ENCODE measurements at places on chromosomes 6 and 20.

GRCh38 chr20:60446267-60447111 lies 488.3 kb downstream of the CDH26 start:
- H3K27me3 ChIP-seq = no peaks in the 10 kb centered on the region
- no peaks in the 10 kb centered on the region for H3K36me3 ChIP-seq
- DNase-seq = no peak
- peaks cover 9% of the 10 kb centered on the region for H3K4me1 ChIP-seq

DNA sequence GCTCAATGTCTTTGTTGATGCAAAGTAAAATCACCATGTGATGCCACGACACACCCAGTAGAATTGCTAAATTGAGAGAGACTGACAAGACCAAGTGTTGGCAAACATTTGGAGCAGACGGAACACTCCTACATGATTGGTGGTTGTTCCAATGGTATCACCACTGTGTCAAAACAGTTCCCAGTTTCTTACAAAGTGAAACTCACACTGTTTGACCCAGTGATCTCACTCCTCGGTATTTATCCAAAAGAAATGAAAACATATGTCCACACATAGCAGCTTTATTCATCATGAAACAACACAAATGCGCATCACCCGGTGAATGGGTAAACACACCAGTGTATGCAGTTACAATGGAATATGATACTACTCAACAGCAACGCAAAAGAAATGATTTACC lies 74.0 kb upstream of the SULF2 start:
- H3K36me3 ChIP-seq = no peaks in the 10 kb centered on the region
- H3K27ac ChIP-seq = no peak overlapping the region
- DNase-seq = no peak
- H3K4me3 ChIP-seq = no peak overlapping the region

DNA sequence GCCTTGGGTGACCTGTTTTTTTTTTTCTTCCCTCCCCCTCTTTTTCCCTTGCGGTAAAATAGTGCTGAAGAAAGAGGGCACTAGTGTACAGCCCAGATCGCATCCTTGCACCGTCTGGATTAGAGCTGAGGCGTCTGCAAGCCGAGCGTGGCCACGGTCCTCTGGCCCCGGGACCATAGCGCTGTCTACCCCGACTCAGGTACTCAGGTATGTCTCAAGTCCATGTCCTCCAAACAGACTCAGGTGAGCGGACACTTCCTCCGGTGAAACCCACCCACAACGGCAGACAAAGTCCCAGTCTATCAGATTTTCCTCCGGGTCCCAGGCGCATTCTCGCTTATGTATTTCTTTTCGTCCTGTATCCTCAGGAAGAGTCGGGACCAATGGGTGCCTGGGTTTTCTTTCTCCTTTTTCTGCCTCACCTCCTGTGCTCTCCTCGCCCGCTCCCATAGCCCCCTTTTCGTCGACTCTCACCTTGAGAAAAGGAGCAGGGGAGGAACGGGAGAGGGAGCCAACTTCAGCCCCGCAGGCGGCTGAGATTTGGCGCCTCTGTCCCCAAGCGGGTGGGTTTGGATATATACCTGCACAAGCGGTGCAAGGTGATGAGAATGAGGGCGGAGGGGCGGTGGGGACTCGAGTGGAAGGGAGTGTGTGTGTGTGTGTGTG lies 1.1 kb upstream of the GRM1 start:
- H3K27me3 ChIP-seq = peaks cover 15% of the 10 kb centered on the region
- no peak overlapping the region for H3K4me3 ChIP-seq
- H3K36me3 ChIP-seq = no peaks in the 10 kb centered on the region
- DNase-seq = no peak

- H3K27me3 ChIP-seq = peaks cover 2% of the 10 kb centered on the region
- no peak for DNase-seq
- H3K4me3 ChIP-seq = no peak overlapping the region
- no peaks in the 10 kb centered on the region for H3K4me1 ChIP-seq
- H3K36me3 ChIP-seq = no peaks in the 10 kb centered on the region
- no peak overlapping the region for H3K27ac ChIP-seq
These were observed 137.3 kb downstream of the TMEM200A start for GRCh38 chr6:130503146-130503545.

GRCh38 chr20:10636326-10636818 lies 37.4 kb downstream of the JAG1 start:
- no peaks in the 10 kb centered on the region for H3K4me1 ChIP-seq
- H3K4me3 ChIP-seq = no peak overlapping the region
- H3K27me3 ChIP-seq = no peaks in the 10 kb centered on the region
- no peaks in the 10 kb centered on the region for H3K36me3 ChIP-seq

DNA sequence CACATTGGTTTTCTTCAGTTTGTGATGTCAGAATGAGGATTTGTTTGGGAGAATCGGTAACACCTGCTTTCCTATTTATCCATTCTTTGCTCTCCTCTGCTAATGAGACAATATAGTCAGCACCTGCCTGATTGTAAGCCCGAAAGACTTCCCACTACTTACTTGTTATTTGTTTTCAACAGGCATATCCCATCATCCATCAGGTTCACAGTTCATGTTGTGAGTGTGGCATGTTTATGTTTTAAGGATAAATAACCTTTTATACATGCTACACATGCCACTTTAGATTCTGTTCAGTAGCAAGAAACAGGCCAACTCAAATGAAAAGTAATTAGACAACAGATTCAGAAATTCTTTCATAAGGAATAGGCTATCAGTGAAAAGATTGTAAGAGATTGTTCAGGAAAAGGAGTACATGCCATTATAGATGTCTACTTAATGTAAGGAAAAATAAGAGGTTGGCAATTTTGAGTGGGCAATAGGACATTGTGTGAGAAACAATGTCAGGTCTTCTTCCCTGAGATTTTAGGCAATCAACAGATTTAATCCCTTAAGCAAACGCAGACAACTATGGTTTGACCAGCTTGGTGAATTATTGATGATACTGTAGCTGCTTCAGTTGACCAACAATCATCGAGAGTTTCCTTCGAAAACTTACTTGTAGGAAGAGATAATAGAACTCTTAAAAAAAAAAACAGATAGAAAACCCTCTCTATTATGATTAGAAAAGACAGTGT lies 7.9 kb upstream of the GPRC6A start:
- no peaks in the 10 kb centered on the region for H3K36me3 ChIP-seq
- no peaks in the 10 kb centered on the region for H3K4me1 ChIP-seq
- no peak for DNase-seq
- H3K27ac ChIP-seq = no peak overlapping the region

GRCh38 chr6:89273816-89274215 lies 41.3 kb downstream of the GABRR2 start:
- peaks cover 2% of the 10 kb centered on the region for H3K27me3 ChIP-seq
- no peaks in the 10 kb centered on the region for H3K4me1 ChIP-seq
- DNase-seq = no peak
- no peak overlapping the region for H3K27ac ChIP-seq

- DNase-seq = no peak
- no peak overlapping the region for H3K4me3 ChIP-seq
- no peak overlapping the region for H3K27ac ChIP-seq
These were observed 10.3 kb downstream of the ZNF337 start for GRCh38 chr20:25686081-25687067.

GRCh38 chr20:4613718-4614620 lies 107.7 kb upstream of the PRND start:
- H3K27ac ChIP-seq = no peak overlapping the region
- H3K36me3 ChIP-seq = no peaks in the 10 kb centered on the region
- H3K4me1 ChIP-seq = peaks cover 7% of the 10 kb centered on the region
- DNase-seq = peak; percentile 79
- H3K27me3 ChIP-seq = no peaks in the 10 kb centered on the region

DNA sequence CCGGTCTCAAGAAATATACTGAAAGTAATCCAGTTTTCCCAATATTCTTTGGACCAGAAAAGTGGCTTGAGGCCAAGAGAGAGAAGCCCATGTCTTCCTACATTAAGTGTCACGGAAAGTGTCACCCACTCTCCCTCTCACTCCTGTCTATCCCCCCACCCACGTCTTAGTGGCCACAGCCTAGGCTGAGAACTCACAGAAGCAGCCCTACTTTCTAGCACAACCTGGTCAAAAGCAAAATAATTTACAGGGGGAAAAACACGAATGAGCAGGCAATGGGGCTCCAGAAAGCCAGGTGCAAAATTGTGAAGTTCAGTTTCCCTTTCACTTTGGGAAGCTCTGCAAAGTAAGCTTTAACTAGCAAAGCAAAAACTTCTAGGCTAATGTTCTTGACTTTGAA lies 118.0 kb downstream of the OPRM1 start:
- DNase-seq = peak; percentile 35
- no peaks in the 10 kb centered on the region for H3K27me3 ChIP-seq
- peak overlapping the region; percentile 78 for H3K27ac ChIP-seq
- peaks cover 31% of the 10 kb centered on the region for H3K4me1 ChIP-seq
- peak overlapping the region; percentile 77 for H3K4me3 ChIP-seq
- H3K36me3 ChIP-seq = peaks cover 37% of the 10 kb centered on the region

GRCh38 chr20:56371977-56372376 lies 13.2 kb downstream of the FAM210B start:
- H3K27me3 ChIP-seq = no peaks in the 10 kb centered on the region
- peaks cover 22% of the 10 kb centered on the region for H3K4me1 ChIP-seq
- DNase-seq = no peak
- no peak overlapping the region for H3K27ac ChIP-seq

DNA sequence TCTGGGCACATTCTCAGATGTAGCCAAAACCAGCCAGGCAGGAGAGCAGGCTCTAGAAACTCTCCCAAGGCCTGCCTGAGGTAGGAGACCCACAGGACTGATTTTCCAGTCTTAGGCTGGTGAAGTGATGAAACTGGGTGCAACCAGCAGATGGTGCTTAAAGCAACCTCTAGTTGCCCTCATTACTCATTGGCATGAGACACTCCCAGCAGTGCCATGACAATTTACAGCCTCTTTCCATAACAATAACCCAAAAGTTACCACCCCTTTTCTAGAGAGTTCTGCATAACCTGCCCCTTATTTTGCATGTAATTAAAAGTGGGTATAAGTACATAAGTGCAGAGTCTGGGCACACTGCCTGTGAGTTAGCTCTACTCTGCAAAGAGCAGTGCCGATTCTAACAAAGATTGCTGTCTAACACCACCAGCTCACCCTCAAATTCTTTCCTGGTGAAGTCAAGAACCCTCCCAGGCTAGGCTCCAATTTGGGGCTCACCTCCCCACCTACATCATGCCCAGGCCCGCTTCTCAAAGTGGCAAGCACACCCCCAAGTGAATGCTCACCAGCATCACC lies 14.4 kb upstream of the GPR6 start:
- no peaks in the 10 kb centered on the region for H3K27me3 ChIP-seq
- H3K27ac ChIP-seq = no peak overlapping the region
- H3K4me3 ChIP-seq = no peak overlapping the region
- no peaks in the 10 kb centered on the region for H3K4me1 ChIP-seq
- DNase-seq = no peak

- no peaks in the 10 kb centered on the region for H3K4me1 ChIP-seq
- no peak overlapping the region for H3K27ac ChIP-seq
- no peaks in the 10 kb centered on the region for H3K36me3 ChIP-seq
- no peak for DNase-seq
- H3K27me3 ChIP-seq = no peaks in the 10 kb centered on the region
These were observed 119.9 kb upstream of the MAFB start for GRCh38 chr20:40808936-40809335.
